Activated naive CD8-positive, alpha-beta T cell treated with anti-CD3 and anti-CD28 coated beads, Interleukin-2, amount 50 U/mL, for 24 hours (primary cell): ENCODE measurements at places on chromosomes 2 and 18.

DNA sequence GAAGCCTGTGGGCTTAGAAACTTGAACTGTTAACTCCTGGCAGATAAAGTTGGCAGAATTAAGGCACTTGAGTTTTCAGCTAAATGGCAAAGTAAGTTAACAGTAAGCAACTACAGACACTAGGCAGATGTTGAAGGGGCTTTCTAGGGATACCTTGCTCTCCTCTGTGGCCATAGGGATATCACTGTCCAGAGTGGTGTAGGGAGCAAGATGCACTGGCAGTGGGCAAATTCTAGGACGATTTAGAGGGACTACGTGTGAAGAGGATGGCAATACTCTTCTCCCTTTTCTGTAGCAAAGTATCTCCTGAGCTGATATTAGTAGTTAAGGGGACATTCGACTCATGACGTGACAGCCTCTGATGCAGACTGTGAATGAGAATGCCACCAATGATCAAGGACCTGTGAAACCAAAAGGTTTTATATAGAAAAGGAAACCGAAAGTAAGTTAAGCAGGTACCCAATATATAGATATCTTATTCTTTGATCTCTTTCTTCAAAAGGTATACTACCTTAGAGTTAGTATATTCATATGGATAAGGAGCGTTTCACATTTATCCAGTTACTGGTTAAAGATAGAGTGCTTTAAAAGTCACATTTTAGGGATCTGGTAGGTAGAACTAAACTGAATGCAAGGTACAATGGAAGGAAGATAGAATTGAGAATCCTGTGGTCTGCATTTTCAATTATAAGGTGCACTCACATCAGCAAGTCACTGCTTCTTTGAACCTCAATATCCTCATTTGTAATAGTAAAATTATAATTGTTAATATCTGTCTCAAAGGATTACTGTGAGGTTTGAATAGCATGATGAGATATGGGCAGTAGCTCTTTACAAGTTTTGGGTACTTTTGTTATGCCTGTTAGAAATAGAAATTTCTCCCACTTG lies 106.4 kb downstream of the KCNH7 start:
- no peak for DNase-seq

DNA sequence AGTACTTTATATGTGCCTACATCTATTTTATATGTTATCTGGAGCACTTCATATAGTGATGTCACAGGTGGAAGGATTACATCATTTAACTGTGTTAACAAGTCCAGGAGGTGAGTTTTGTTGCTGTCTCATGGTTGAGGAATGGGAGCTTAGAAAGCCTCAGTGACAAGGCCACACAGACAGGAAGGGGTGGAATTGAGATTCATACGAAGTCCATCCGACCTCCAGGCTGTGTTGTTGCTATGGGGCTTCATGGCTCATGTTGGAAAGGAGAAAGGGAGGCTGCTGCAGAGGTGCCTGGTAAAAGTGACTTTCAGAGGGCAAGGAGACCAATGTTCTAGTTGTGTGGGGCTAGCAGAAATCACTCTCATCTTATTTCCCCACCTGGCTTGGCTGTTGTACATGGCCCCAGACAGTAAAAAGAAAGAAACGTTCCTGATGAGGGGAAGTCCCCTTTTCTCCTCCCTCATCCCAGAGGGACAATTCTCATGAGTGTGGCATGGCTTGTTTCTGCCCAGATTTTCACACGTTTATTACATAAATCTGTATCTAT lies 31.0 kb upstream of the GREB1 start:
- no peak for DNase-seq

- DNase-seq, result no peak
Measured at GRCh38 chr2:54575379-54575888, 119.3 kb downstream of the SPTBN1 start.

DNA sequence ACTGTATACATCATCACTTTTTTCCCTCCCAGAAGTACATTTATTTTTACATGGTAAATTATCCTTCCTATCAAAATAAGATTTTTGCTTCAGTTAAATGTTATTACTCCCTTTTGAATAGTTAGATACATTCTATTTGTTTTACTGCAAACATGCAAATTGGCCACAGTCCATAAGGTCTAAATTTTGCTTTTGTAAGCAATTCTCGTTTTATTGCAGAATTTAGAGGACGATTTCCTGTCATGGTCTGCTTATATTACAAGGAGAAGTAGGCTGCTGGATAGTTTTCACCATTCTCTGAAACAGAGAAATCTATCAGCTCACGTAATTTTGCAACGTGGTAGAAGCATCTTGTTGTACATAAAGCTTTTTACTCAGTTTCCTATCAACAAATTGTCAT lies 1632.5 kb downstream of the LRP1B start:
- no peak for DNase-seq

DNA sequence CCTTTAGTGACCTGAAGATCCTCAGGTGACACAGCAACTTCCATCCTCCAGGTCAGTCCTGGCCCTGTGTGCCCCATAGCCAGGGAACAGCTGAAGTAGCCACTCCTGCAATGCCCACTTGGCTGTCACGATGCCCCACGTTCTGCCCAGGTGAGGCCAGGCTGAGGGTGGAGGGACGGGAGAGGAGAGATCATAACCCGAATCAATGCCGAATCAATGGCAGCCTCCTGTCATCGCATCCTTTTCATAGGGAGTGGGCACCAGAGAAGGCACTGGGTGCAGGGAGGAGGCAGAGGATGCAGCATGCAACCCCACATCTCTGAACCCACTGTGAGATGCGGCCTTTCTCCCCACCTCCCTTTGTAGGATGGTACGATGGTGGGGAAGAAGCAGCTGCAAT lies 75.3 kb upstream of the EPC2 start:
- no peak for DNase-seq

- no peak for DNase-seq
Measured at GRCh38 chr18:79195716-79196683, 126.8 kb downstream of the ATP9B start.

DNA sequence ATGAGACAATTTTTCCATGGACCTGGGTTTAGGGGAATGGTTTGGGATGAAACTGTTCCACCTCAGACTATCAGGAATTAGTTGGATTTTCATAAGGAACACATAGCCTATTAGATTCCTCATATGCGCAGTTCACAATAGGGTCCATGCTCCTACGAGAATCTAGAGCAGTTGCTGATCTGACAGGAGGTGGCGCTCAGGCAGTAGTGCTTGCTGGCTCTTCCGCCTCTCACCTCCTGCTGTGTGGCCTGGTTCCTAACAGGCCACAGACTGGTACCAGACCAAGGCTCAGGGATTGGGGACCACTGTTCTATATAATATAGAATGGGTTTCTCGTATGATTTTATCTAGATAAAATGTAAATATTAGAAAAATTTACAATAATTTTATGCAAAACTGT lies 338.7 kb downstream of the CPS1 start:
- DNase-seq, result no peak

- DNase-seq, result no peak
Measured at GRCh38 chr18:42477267-42477666, 522.2 kb downstream of the PIK3C3 start.

GRCh38 chr2:181792906-181793305 lies 98.6 kb upstream of the ITPRID2 start:
- no peak for DNase-seq

GRCh38 chr2:16653799-16654198 lies 11.8 kb downstream of the CYRIA start:
- no peak for DNase-seq

DNA sequence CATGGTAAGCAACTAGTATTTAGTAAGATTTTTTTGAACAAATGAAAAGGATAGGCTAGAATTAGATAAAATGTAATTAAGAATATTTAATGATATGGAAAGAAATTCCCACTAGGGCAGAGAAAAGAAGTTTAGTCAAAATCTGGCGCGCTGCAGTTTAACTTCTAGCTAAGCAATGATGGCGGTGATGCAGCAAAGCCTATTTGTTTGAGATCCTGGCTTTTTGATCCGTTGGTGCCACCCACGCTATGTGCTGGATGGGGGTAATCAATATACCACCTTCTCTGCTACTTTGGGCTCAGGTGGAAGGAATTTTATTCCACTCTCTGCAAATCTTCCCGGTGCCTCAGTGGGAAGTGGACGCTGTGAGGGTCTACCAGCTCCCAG lies 421 bp upstream of the FAM171B start:
- no peak for DNase-seq

DNA sequence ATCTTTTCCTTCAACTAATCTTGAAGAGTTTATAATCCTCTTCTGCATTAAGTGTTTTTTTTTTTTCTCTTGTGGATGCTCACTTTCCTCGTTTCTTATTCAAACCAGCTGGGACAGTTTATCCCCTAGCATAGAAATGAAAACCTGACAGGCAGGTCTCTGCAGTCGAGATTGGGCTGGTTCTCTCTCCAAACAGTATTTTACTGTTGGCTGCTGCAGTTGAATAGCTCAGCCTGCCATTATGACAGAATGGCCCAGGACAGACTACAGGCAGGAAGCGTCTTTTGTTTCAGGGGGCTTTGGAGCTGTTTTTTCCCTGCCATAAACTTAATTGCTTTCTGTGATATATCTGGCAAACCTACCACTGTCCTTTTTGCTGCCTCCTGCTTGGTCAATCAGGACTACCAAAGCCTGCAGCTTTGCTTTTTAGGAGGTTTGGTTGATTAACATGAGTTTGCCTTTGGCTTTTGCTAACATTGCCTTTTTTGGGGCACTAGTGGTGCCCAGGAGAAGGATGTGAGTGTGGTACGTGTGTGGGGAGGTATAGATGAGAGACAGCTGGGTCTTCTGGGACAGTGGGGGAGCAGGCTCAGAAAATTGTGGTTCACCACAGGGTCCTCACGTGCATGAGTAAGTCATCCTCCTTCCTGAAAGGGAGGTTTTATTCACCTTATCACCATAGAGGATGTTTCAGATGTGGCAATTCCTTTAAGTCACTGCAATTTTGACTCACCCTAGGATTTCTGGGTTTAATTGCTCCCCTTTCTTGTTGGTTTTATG lies 128.7 kb downstream of the LYPD6B start:
- DNase-seq, result peak; percentile 66

GRCh38 chr2:241217320-241218031 lies 29.0 kb downstream of the ANO7 start:
- DNase-seq, result peak; percentile 39

DNA sequence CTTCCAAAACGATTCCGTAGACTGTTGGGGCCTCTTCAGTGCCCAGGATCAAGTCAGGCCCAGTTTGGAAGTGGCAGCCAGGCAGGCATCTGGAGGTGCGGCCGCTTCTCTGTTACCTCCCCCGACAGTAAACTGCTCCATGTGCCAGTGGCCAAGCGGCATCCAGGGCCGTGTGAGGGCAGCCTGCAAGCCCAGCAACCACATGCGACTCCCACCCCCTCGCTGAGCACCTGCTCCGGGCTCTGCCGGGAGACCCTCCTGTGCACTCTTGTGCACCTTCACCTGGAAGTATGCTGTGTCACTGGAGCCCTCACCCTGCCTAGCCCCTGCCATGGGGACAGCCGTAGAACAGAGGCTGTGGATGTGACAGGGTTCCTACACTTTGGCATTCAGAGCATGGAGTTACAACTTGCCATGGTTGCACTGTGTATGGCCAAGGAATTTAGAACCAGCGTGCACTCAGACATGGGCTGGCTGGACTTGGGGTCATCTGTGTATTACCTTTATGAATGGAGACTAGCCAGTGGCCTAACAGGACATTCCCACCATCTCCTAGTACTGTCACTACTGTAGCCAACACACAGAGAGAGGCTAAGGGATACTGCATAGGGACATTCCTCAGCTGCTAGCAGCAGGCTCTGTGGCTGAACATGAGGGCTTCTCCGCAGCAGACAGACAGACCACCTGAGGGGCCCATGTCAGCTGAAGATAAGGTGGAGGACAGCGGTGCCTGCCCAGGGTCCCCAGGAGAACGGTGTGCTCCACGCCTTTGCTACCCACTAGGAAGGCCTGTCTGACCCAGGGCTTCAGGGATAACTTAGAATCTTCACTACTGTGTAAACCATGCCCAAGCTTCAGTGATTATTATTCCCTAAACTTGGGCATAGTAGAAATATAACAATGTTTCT lies 25.0 kb upstream of the FAHD2A start:
- no peak for DNase-seq

- no peak for DNase-seq
Measured at GRCh38 chr2:106758901-106759497, 127.0 kb downstream of the ST6GAL2 start.

DNA sequence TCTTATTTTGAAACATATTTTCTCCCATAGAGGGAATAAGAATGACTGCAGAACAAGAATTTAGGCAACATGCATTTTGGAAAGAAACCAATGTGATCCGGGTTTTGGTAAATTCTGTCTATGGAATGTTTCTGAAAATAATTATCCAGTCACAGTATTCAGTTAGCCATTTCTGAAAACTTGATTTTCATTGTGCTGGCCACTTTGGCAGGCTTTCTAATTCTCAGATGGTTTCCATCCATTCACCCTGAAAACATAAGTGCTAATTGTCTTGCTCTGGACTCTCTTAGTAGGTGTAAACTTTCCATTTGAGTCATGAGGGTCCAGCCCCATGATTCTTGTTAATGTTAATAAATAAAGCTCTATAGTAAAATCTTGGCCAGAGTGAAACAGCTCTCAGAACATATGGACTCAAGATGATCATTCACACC lies 176.5 kb downstream of the RBM43 start:
- DNase-seq, result no peak

- DNase-seq, result no peak
Measured at GRCh38 chr2:234940527-234940926, 11.3 kb upstream of the SH3BP4 start.

DNA sequence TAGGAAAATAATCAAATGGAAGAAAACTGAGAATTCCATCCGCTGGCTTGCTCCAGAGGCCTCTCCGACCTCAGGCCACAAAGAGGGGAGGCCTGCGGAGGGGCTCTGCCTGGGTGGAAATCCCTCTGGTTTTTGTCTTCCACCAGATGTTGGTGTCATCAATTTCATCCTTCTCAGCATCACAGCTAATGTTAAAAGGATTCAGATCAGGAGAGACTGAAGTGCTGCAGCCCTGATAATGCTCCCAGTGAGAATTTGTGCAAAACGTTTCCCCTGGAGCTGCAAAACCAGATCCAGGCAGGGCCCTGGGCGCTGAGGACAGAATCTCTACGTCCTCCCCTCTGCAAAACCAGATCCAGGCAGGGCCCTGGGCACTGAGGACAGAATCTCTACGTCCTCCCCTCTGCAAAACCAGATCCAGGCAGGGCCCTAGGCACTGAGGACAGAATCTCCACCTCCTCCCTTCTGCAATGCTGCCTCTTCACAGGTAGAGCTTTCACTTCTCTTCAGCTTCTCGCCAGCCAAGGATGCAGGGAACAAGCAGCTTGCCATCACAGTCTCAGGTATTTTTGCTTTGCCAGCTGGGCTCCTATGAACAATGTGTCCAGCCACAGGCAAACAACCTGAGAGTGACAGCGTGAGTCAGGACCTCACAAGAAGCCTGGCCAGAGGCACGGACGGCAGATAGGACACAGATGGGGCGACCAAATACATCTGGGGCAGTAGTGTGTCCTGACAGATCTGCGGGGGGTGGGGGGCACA lies 81.2 kb downstream of the TMEM18 start:
- DNase-seq, result no peak

DNA sequence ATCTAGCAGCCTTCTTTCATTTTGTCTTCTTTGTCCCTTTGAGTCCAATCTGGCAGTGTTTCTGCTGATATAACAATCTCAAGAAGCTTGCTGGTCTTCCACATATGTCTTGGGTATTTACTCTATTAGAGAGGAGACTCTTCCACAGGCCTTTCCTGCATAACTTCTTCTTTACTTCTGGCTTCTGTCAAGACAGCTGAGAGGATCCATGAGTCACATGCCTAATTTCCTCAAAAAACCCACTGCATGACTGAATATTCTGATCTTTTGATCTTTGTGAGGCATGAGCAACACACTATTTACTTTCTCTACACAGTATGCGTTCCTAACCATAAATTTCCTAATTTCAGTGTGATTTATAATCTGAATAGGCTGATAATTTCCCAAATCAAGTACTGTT lies 5.1 kb upstream of the DCC start:
- no peak for DNase-seq

GRCh38 chr2:36710858-36711515 lies 14.5 kb downstream of the VIT start:
- no peak for DNase-seq
